NCI-H460 (cell line): ENCODE measurements at places on chromosomes 7 and 10. TPM values are rescaled to one million over a fixed set of nuclear protein-coding genes. Genes with fewer than 3 reads are reported as not detected.

The FAM131B gene
- 0.06 and 0.10 TPM in 2 replicates for total RNA-seq

The RSPH10B2 gene
- 0.05 TPM in 1 of 2 replicates, not detected in the other for total RNA-seq

The STAG3 gene
- total RNA-seq = 0.05 TPM in 1 of 2 replicates, not detected in the other

The NME8 gene
- not detected in 2 replicates for total RNA-seq

The TCTN3 gene
- total RNA-seq = 48.2 and 55.1 TPM in 2 replicates

The IFIT1B gene
- total RNA-seq = not detected in 2 replicates

The CPN1 gene
- total RNA-seq = not detected in 2 replicates

The ASAH2 gene
- total RNA-seq = 5.7 and 12.8 TPM in 2 replicates

The TDRD1 gene
- total RNA-seq = not detected in 2 replicates

The LIPK gene
- total RNA-seq = not detected in 2 replicates

The SCART1 gene
- total RNA-seq = 0.92 and 1.2 TPM in 2 replicates

The LRRTM3 gene
- total RNA-seq = not detected in 2 replicates

The PLEKHS1 gene
- total RNA-seq = not detected in 2 replicates

The ACSM6 gene
- not detected in 2 replicates for total RNA-seq

The MNX1 gene
- total RNA-seq = 1.8 and 2.7 TPM in 2 replicates
